CD4-positive, CD25-positive, alpha-beta regulatory T cell (primary cell): ENCODE measurements at places on chromosomes 1 and 21.

- DNase-seq, result no peak
These were observed 7.8 kb upstream of the OR14I1 start for GRCh38 chr1:248710305-248710900.

DNA sequence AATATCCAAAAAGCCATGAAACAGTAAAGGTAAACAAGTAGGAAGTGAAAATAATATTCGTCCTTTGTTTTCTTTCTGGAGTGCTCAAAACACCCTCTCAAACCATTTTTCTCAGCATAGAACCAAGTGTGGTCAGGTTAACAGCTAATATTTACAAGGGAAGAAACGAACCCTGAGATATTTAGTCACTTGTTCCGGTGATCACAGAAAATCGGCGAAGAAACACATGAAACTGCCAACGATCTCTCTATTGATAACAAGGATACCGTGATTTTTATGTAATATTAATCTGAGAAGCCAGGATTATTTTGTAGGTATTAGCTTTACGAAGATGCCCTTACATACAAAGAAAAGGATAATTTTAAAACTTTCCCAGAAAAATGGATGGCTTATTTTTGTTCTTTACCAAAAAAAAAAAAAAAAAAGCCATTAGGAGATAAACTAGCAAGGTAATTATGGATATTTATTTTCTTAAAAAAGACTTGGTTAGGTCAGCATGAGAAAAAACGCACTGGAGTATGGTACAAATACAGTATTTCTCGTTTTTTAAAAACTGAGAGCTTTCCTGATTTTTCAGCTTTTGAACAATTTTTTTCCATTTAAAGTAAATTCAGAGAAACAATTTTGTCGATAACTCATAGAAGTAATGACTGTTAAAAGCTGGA is 107.3 kb upstream of the HNRNPU start:
- no peak for DNase-seq

DNA sequence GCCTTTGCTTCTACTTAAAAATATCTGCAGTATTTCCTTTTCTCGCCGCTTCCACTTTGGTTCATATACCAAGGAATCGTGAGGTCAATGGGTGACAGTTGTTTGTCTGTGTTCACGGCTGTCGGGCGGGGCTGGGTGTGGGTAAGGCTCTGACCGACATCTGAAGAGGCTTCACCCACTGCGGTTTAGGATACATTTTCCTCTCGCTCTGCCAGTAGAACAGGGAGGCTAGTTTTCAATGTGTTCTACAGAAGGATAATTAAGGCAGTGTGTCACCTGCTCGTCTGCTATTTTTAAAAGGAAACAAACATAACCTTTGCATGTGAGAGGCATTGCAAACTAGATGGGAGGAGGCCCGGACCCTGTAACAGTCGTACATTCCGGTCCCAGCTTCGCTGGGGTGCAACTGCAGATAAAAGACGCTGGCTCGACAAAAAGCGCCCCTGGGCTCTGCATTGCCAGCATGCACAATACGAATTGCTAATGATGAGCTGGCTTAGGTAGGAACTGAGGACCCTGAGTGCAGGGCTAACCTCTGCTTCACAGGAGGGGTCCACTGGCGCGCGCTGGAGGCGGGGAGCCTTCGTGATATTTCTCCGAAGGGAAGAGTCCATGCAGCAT is 8.5 kb upstream of the ERG start:
- DNase-seq, result no peak

GRCh38 chr21:46555678-46556077 is 49.2 kb downstream of the S100B start:
- DNase-seq, result no peak

DNA sequence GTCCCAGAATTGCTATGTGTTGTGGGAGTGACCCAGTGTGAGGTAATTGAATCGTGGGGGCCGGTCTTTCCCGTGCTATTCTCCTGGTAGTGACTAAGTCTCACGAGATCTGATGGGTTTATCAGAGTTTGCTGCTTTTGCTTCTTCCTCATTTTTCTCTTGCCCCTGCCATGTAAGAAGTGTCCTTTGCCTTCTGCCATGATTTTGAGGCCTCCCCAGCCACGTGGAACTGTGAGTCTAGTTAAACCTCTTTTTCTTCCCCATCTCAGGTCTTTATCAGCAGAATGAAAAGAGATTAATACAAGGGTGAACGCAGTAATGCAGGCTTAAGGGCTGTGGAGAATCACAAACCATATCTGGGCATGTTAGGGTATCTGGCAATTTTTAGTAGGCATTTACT is 624.0 kb downstream of the USP25 start:
- no peak for DNase-seq

DNA sequence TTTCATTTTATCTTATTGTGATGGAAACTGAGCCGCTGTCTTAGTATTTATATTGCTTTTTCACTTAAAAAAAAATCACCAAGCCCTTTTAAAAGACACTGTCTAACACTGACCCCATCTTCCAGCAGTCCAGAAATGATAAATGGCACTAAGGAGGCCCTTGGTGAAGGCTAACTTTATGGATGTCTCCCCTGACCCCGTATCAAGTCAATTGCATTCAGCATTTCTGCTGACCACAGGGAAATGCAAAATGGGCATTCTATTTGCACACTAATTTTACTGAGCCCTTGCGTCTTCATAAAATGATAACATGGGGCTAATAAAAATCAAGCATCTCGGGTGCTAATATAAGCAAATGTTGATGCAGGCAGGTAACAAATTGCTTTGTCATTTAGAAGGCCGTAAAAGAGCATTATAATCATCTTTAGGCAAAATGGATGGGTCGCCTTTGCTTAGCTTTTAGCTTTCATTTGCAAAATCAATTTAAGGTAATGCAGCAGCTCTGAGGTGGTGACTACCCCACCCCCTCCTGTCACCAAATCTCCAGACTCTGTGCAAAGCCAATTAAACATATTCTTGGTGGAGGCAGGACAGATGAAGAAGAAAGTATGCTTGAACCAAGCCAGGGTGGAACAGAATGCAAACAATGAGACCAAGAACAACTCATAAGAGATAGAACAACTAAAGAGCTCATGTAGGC is 110.8 kb downstream of the BEND5 start:
- no peak for DNase-seq

DNA sequence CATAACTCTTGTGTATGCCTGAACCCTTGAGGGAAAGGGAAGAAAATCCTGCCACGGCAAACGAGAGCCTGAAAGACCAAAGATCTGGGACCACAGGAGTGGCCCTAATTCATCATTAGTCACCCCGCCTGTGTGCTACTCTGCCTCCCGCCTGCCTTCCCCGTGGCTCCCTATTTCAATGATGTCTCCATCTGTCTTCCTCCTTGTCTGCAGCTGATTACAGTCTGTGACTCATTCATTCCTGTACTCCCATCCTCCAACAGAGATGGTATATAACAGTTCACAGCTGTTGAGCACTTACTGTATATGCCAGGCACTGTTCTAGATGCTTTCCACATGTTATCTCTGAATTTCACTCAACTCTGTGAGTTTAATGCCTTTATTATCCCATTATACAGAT is 96.6 kb downstream of the SEC16B start:
- no peak for DNase-seq

DNA sequence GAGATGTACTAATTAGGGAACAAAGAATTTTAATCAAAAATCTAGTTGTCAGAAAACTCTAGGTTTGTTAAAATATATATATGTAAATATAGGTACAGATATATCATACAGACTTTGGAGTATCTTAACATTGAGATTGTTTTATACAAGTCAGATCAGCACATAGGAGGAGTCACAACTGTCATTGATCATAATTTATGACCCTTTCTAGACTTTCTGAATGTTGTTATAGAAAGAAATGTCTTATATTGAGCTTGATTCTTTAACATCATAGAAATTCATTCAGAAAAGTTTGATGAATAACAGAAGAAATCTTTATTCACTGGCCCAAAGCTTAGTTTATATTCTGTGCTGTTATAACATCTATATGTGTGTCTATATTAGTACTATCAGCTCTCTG is 185.8 kb downstream of the SDCCAG8 start:
- DNase-seq, result no peak

GRCh38 chr1:222053790-222054294 is 312.0 kb upstream of the DUSP10 start:
- no peak for DNase-seq

DNA sequence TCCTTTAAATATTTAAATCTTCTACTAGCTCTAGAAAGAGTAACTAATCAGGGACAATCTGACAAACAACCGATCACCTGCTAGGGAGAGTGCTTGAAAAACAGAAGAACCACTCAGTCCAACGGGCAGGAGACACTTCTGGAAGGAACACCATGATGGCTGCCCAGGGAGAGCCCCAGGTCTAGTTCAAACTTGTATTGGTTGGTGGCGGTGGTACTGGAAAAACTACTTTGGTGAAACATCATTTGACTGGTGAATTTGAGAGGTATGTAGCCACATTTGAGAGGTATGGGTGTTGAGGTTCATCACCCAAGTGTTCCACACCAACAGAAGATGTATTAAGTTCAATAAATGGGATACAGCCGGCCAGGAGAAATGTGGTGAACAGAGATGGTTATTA is 4.8 kb upstream of the WDR47 start:
- DNase-seq, result no peak

- no peak for DNase-seq
These were observed 2.4 kb downstream of the SSX2IP start for GRCh38 chr1:84687714-84688462.

- DNase-seq, result no peak
These were observed 39.1 kb upstream of the KLF17 start for GRCh38 chr1:44079566-44079965.

DNA sequence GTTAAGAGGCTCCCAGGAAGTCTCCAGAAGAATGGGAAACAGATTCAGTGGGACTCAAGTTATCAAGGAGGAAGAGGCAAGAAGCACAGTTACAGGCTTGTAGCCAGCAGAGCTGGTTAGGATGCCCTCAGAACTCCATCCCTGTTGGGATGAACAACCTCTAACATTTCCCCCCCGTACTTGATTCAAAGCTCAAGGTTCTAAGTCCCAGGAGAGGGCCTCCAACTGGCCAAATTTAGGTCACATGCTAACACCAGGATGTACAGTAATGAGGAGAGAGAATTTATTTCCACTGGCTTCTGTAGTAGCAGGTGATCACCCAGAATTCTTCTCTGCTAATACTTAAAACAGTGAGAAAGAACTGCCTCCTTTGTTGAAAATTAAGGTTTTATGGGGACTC is 22.3 kb upstream of the HSPA13 start:
- DNase-seq, result no peak

GRCh38 chr1:93749894-93750301 is 68.3 kb upstream of the BCAR3 start:
- DNase-seq, result peak; percentile 15

GRCh38 chr1:206672844-206673758 is 11.6 kb upstream of the MAPKAPK2 start:
- no peak for DNase-seq

DNA sequence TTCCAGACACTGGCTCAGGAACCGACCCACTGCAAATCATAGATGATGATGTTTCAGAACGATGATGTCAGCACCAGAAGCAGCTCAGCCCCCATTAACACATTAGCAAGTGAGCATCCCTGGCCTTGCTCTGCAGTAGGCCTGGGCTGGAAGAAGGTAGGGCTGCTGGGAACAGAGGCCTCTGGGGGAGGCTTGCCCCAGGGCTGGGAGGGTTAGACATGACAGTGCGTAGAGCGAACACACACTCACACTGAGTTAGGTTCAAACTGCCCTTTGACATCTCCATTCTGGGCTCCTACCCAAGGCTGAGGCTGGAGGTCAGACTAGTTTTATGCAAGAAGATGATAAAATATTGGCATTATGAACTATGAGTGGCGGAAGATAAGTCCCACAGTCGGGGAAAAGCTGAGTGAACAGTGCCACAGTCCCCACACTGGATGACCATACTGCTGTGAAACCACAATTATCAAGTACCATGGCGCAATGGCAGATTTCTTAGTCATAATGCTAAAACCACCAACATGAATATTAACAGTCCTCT is 91.1 kb downstream of the DMRTB1 start:
- DNase-seq, result no peak

GRCh38 chr1:3405974-3406867 is 48.2 kb upstream of the ARHGEF16 start:
- DNase-seq, result no peak

GRCh38 chr1:5980314-5981008 is 11.8 kb downstream of the NPHP4 start:
- no peak for DNase-seq

GRCh38 chr1:16026723-16027484 is 5.1 kb downstream of the CLCNKA start:
- peak; percentile 37 for DNase-seq

- no peak for DNase-seq
These were observed 12.5 kb downstream of the CAPN8 start for GRCh38 chr1:223653015-223653414.

DNA sequence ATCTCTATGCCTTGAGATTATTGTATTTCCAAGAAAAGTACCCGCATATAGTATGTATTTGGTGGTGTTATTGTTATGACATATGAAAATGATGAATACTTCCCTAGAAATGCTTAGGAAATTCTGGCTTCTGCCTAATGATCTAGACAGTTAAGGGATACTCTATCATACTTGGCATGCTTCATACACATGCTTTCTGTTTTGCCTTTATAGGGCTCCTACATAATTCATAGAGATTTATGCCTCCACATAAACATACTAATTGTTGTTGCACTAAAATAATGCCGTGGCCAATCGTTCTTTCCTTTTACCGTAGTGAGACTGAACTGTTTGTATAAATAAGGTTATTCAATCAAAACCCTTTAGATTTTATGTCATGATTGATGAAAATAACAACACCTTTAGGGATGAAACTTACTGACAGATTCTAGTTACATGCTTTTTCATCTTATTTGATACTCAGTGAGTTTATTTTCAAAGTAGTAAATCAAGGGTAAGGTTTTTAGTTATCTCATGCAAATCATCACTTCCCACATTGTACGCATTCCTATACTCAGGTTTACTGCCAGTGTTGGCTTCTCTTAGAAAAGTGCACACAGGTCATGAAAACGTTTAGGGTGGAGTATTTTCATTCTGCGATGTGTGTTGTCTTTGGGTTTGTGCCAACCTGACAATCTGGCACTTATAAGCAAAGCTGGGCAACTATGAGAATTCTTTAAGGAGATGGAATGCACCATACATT is 40.5 kb upstream of the SCYL3 start:
- no peak for DNase-seq

- DNase-seq, result no peak
These were observed 76.0 kb downstream of the GPATCH2 start for GRCh38 chr1:217554849-217555248.

GRCh38 chr1:42886046-42886739 is 39.8 kb downstream of the ZNF691 start:
- no peak for DNase-seq

- DNase-seq, result no peak
These were observed 273.1 kb downstream of the MRPL39 start for GRCh38 chr21:25334046-25334730.

DNA sequence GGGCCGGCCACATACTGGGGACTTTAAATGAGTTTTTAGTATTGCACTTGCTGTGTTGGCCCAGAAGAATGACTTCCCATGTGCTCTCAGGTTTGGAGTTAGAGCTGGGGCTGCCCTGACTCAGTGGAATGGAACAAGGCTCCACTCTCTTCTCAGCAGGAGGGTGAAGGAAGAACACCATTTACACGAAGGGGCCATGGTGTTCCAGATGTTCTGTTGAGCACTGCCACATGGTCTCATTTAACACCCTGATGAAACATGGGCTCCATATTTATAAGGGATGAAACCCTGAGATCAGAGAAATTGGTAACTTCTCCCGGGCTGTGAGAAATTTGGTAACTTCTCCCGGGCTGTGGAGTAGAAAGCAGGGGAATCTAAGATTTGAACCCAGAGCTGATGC is 5.8 kb downstream of the PYCR2 start:
- no peak for DNase-seq

- DNase-seq, result no peak
These were observed 1.3 kb downstream of the DYRK3 start for GRCh38 chr1:206636671-206637070.
